ENCODE measurements at places on chromosomes 1 and 21.

DNA sequence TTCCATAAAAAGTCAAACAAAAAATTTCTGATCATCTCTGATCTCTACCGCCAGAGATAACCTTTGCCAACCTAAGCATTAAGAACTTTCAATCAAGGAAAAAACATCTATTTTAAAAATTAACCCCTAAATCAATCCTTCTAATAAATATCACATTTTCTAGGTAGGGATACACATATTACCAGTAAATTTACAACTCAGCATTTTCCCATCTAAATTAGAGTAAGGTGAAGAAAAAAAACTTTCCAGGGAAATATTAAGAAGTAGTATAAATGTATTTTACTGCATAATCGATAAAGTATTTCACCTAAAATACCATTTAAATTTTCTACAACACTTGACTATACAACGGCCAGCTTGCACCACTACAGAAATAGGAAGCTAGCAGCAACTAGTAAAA, 1.5 kb downstream of the STX6 start:
- peaks cover 18% of the 10 kb centered on the region for H3K4me1 ChIP-seq
- peak overlapping the region; percentile 62 for H3K27ac ChIP-seq
- no peak for DNase-seq
- no peaks in the 10 kb centered on the region for H3K27me3 ChIP-seq

DNA sequence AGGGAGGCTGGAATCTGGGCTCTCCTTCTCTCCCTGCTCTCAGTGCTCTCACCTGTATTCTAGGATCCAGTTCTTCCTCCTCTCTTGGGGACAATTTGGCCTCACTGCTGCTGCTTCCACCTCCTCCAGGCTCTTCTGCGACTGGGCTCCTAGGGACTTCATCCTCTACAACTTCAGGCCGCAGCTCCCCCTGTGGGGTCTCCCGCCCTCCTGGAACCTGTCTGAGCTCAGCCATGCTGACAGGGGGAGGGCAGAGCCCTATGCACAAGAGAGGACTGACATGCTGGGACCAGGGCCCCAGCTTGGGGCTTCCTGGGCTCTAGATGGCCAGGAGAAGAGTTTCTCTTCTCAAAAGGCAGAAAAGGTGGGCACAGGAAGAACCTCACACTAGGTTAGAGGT, 1.0 kb downstream of the SH3BP5L start:
- H3K4me3 ChIP-seq, result peak overlapping the region; percentile 75
- no peaks in the 10 kb centered on the region for H3K36me3 ChIP-seq
- no peak overlapping the region for H3K27ac ChIP-seq
- no peaks in the 10 kb centered on the region for H3K27me3 ChIP-seq
- DNase-seq, result no peak

DNA sequence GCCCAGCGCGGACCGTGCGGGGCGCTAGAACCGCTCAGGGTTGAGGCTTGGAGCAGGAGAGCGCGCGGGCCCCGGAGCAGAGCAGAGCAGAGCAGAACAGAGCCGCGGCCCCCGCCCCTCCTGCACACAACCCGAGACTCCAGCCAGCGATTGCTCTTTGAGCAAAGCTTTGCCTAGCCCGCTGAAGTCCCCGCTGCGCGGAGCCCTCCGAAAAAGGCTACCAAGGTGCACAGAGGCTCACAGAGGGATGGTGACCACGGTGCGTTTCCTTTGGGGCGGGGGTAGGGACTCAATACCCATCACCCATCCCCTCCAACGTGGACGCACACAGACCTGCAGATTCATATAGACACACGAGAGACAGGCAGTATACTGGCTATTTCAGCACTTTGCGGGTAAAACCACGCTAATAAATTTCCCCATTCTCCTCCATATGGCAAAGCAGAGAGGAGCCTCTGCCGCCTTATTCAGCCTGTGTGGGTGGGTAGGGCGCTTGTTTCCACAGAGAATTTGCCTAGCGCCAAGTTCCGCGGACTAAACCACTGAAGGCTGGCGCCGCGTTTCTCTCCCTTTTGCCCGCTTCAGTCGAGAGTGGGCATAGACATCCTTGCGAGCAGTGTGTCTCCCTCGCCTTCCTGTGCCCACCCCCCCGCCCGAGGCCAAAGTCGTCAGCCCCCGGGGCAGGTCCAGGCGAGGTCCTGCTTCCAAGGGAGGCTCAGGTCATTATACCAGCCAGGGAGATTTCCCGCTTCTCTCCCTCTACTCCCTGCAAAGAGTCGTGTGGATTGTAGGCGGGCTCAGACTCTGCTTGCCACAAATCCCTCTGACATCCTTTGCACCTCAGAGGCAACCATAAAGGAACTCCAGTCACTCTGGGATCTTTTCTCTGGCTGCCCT, 8.5 kb downstream of the HLX start:
- H3K4me1 ChIP-seq, result no peaks in the 10 kb centered on the region
- no peak overlapping the region for H3K4me3 ChIP-seq
- H3K27me3 ChIP-seq, result peaks cover 15% of the 10 kb centered on the region
- H3K36me3 ChIP-seq, result no peaks in the 10 kb centered on the region
- H3K27ac ChIP-seq, result no peak overlapping the region

DNA sequence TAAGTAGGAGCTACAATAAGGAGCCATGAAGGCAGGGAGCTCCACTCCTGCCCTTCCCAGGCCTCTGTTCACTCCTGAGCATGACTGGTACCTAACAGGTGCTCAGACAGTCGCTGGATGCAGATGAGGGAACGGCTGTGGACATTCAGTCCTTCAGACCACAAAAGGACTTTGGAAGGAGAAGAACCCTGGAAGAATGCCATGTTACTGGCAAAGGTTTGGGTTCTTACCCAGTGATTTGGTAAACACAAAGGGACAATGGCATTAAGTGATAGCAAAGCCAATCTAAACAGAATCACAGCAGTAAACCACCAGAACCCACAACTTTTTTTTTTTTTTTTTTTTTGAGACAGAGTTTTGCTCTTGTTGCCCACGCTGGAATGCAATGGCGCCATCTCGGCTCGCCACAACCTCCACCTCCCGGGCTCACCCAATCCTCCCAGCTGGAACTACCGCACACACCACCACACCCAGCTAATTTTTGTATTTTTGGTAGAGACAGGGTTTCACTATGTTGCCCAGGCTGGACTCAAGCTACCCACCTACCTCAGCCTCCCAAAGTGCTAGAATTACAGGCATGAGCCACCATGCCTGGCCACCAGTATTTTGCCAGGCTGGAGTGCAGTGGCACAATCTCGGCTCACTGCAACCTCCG, 7.5 kb upstream of the CBR3 start:
- no peaks in the 10 kb centered on the region for H3K27me3 ChIP-seq
- H3K36me3 ChIP-seq, result no peaks in the 10 kb centered on the region
- no peak overlapping the region for H3K4me3 ChIP-seq
- no peak for DNase-seq
- H3K4me1 ChIP-seq, result peaks cover 15% of the 10 kb centered on the region

Measured in PC-9 (cell line).